Occipital lobe (tissue), 3 donors: ENCODE measurements at places on chromosomes 5 and 9. TPM values are rescaled to one million over a fixed set of nuclear protein-coding genes. Genes with fewer than 3 reads are reported as not detected.

Gene IL9
- not detected for total RNA-seq

Gene PCDHB13
- total RNA-seq = 9.2 TPM

Gene CDO1
- total RNA-seq = 73.2 TPM

Gene PLPP7
- 5.5 TPM for total RNA-seq

Gene KLF9
- 16.8 TPM for total RNA-seq

Gene DCAF12
- total RNA-seq = 21.8 TPM

Gene PCA3
- 0.16 TPM for total RNA-seq

Gene SPINK7
- total RNA-seq = not detected

Gene GARIN3
- not detected for total RNA-seq

Gene SIT1
- total RNA-seq = not detected

Gene ANKRD55
- 0.31 TPM for total RNA-seq

Gene SPATA31E1
- not detected for total RNA-seq

Gene MXD3
- total RNA-seq = 4.4 TPM

Gene PPP3R2
- total RNA-seq = not detected

Gene CSNK1G3
- 228 TPM for total RNA-seq

Gene INSL4
- total RNA-seq = not detected

Gene PCDHGC5
- 6.2 TPM for total RNA-seq

Gene DOCK8
- total RNA-seq = 3.6 TPM

Gene AGXT2
- total RNA-seq = not detected

Gene EPB41L4B
- 3.7 TPM for total RNA-seq

Gene GDNF
- total RNA-seq = not detected

Gene KCNN2
- 34.6 TPM for total RNA-seq

Gene POU5F2
- 6.9 TPM for total RNA-seq

Gene CNTNAP3
- 120 TPM for total RNA-seq

Gene ENTREP1
- total RNA-seq = 1.4 TPM

Gene NFIL3
- total RNA-seq = 31.4 TPM

Gene GAS1
- total RNA-seq = 33.5 TPM

Gene PCDHB8
- 8.6 TPM for total RNA-seq

Gene ADGRV1
- 474 TPM for total RNA-seq

Gene DAB2
- 23.4 TPM for total RNA-seq

Gene LRRC14B
- total RNA-seq = not detected

Gene SPEF2
- 9.0 TPM for total RNA-seq

Gene SCGB3A2
- total RNA-seq = not detected

Gene TICAM2
- total RNA-seq = 0.94 TPM
